ENCODE measurements at places on chromosomes 4 and X.

DNA sequence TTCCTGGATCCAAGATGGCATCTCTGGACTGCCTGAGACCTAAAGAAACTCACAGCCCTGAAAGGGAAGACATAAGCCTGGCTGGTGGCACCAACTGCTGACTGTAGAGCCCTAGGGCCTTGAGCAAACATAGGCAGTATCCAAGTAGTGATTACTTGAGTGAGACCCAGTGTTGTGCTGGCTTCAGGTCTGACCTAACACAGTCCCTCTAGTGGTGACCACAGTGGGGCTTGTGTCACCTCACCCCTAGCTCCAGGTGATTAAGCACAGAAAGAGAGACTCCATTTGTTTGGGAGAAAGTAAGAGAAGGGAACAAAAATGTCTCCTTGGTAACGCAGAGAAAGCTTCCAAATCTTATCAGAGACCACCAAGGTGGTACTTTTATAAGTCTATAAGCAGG, 496.3 kb upstream of the HTR2C start:
- DNase-seq, result no peak

GRCh38 chr4:27089186-27089585, 228.5 kb downstream of the STIM2 start:
- no peak for DNase-seq

GRCh38 chr4:30630431-30630830, 89.7 kb upstream of the PCDH7 start:
- no peak for DNase-seq

- DNase-seq, result no peak
Observed at GRCh38 chrX:16573781-16574180, 76.2 kb upstream of the S100G start.

GRCh38 chrX:43595931-43596330, 60.2 kb upstream of the MAOA start:
- no peak for DNase-seq

GRCh38 chrX:30153881-30154260, 61.5 kb upstream of the MAGEB2 start:
- DNase-seq, result no peak

Data from GM20000 (cell line).